Activated T-helper 1 cell treated with Interleukin-2 at 50 U/mL for 16 hours (primary cell): ENCODE measurements at places on chromosomes 4 and X.

- DNase-seq, result no peak
Measured at GRCh38 chrX:69130439-69130838, 34.8 kb downstream of the PJA1 start.

DNA sequence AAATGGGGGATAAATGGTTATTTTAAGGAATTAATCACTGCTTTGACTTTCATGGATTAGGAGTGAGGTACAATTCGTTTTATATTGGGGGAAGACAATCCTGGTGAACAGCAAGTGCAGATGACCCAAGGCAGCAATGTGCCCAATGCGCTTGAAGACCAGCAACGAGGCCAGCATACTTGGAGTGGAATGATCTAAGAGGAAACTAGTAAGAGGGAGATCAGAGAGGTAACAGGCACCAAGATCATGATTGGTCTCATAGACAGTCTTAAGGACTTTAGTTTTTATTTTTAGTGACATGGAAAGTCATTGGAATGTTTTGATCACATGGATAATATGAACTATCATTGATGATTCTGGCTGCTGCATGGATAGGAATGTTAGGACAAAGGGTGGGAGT, 90.6 kb downstream of the BMPR1B start:
- DNase-seq, result no peak

GRCh38 chr4:47741200-47741599, 96.7 kb downstream of the CORIN start:
- DNase-seq, result no peak

GRCh38 chr4:152188801-152189200, 347.1 kb downstream of the FBXW7 start:
- DNase-seq, result no peak
